Thyroid gland (tissue), 4 donors: ENCODE measurements at places on chromosomes 12 and 14. TPM values are rescaled to one million over a fixed set of nuclear protein-coding genes. Genes with fewer than 3 reads are reported as not detected.

DNA sequence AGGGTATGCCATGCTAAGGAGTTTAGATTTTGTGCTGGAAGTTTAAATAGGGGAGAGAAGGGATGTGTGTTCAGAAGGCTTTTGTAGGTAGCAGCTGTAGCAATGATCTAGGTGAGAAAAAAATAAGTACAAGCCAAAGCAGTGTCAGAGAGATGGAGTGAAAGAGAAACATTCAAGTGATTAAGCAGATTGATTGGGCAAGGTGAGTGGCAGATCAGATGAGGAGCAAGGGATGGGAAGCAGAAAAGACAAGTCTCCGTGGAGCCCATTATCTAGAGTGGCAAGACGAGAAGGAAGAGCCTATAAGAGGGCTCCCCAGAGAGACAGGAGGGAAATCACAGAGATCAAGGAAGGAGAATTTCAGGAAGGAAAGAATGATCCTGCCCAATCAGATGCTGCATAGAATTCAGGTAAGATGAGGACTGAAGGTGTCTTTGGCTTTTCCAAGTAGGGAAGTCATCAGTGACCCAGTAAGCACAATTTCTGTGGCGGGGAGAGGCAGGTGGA, 133.5 kb downstream of the ETV6 start:
- H3K27me3 ChIP-seq: no peaks in the 10 kb centered on the region
- no peak overlapping the region for H3K4me3 ChIP-seq
- no peak for DNase-seq
- H3K27ac ChIP-seq: no peak overlapping the region
- H3K36me3 ChIP-seq: no peaks in the 10 kb centered on the region
- H3K4me1 ChIP-seq: peaks cover 11% of the 10 kb centered on the region

DNA sequence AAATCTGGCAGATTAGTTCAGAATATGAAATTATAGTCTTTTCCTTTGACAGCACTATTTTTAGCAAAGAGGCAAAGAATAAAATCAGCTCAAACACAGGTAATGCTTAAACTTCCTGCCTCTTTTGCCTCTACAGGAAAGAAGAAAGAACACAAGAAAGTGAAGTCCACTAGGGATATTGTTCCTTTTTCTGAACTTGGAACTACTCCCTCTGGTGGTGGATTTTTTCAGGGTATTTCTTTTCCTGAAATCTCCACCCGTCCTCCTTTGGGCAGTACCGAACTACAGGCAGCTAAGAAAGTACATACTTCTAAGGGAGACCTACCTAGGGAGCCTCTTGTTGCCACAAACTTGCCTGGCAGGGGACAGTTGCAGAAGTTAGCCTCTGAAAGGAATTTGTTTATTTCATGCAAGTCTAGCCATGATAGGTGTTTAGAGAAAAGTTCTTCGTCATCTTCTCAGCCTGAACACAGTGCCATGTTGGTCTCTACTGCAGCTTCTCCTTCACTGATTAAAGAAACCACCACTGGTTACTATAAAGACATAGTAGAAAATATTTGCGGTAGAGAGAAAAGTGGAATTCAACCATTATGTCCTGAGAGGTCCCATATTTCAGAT, 17.4 kb downstream of the TMPO start:
- H3K27me3 ChIP-seq: no peaks in the 10 kb centered on the region
- H3K4me3 ChIP-seq: no peak overlapping the region
- H3K27ac ChIP-seq: no peak overlapping the region
- DNase-seq: no peak
- H3K36me3 ChIP-seq: peaks cover 14% of the 10 kb centered on the region

- no peak overlapping the region for H3K4me3 ChIP-seq
- DNase-seq: no peak
- H3K4me1 ChIP-seq: no peaks in the 10 kb centered on the region
- H3K36me3 ChIP-seq: no peaks in the 10 kb centered on the region
- no peaks in the 10 kb centered on the region for H3K27me3 ChIP-seq
Observed at GRCh38 chr12:15146585-15146984, 74.6 kb downstream of the RERG start.

- H3K4me1 ChIP-seq: peaks cover 5% of the 10 kb centered on the region
- no peaks in the 10 kb centered on the region for H3K27me3 ChIP-seq
- no peak overlapping the region for H3K4me3 ChIP-seq
Observed at GRCh38 chr12:46126050-46126727, 135.8 kb upstream of the SCAF11 start.

Gene ZDHHC22
- total RNA-seq: not detected

DNA sequence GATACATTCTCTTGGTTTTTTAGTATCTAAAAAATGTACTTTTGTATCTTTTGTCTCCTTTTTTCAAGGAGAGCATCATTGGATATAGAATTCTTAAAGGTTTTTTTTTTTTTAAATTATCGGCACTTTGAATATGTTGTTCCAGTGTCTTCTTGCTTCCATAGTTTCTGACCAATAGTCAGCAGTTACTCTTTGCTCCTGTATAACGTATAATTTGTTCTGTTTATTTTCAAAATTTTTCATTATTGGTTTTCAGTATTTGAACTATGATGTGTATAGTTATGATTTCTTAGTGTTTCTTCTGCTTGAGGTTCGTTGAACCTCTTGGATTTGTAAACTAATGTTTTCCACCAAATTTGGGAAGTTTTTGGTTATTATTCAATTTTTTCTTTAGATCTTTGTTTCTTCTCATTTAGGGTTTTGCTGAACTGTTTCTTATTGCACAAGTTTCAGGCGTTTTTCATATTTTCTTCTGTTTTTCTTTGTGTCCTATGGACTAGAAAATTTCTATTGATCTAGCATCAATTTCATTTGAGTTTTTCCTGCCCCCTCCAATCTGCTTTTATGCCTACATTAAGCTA, 93.9 kb downstream of the PLBD1 start:
- peaks cover 19% of the 10 kb centered on the region for H3K36me3 ChIP-seq
- no peaks in the 10 kb centered on the region for H3K27me3 ChIP-seq

GRCh38 chr14:95575840-95576473, 41.1 kb downstream of the GLRX5 start:
- no peak for DNase-seq
- no peaks in the 10 kb centered on the region for H3K27me3 ChIP-seq
- no peak overlapping the region for H3K27ac ChIP-seq

- H3K27ac ChIP-seq: peak overlapping the region; percentile 83
- H3K36me3 ChIP-seq: peaks cover 6% of the 10 kb centered on the region
- H3K4me1 ChIP-seq: peaks cover 71% of the 10 kb centered on the region
- no peak for DNase-seq
Observed at GRCh38 chr14:105470350-105471296, 4.0 kb upstream of the CRIP2 start.

DNA sequence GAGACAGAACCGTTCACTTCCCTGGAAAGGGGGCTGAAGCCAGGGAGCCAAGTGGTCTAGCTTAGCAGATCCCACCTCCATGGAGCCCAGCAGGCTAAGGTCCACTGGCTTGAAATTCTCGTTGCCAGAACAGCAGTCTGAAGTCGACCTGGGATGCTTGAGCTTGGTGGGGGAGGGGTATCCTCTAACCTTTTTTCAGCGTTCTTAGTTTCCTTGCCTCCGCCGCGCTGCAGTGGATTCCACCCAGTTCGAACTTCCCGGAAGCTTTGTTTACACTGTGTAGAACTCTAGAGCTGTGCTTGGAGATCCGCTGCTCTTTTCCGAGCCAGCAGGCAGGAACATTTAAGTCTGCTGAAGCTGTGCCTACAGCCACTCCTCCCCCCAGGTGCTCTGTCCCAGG, 45.2 kb upstream of the FKBP4 start:
- H3K36me3 ChIP-seq: no peaks in the 10 kb centered on the region
- H3K27me3 ChIP-seq: no peaks in the 10 kb centered on the region
- H3K4me3 ChIP-seq: no peak overlapping the region
- no peak overlapping the region for H3K27ac ChIP-seq

DNA sequence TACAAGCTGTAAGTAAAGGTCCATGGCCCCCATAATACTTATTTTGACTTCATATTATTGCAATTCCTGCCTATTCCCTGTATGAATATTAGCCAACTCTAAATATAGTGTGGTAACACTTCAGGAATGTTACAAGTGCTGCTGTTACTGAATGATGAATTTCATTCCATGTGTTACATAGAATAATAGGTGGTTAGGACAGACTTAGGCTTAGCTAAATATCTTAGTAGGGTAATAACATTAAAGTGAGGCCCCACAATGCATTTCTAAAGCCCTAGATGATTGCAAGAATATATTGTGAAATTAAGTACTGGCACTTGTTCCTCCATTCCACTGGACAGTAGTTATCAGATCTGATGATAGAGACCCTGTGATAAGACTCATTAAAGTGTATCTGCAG, 182.7 kb downstream of the PCNX1 start:
- no peak overlapping the region for H3K4me3 ChIP-seq
- H3K4me1 ChIP-seq: no peaks in the 10 kb centered on the region
- H3K27ac ChIP-seq: no peak overlapping the region
- peaks cover 14% of the 10 kb centered on the region for H3K36me3 ChIP-seq
- no peaks in the 10 kb centered on the region for H3K27me3 ChIP-seq

GRCh38 chr14:71013551-71014192, 106.4 kb downstream of the PCNX1 start:
- H3K36me3 ChIP-seq: peaks cover 5% of the 10 kb centered on the region
- H3K27me3 ChIP-seq: no peaks in the 10 kb centered on the region
- DNase-seq: no peak
- no peak overlapping the region for H3K4me3 ChIP-seq

DNA sequence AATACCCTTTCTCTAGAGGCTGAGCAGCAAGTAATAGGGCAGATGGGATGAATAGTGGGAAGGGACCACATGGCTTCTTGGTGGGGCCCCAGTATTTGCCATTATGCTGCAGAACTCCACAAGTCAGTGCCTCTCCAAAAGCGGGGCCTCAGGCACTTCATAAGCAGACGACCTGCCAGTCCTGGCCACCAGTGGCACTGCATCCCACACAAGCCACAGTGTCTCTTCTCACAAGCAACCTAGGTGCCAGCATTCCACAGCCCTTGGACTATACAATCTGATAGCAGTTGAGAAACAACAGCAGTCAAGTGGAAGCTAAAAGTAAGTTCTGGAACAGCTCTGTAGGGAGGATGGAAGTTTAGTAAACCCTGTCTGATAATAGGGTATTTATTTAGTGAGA, 4.2 kb upstream of the SLC8A3 start:
- no peak overlapping the region for H3K27ac ChIP-seq
- no peak for DNase-seq
- no peaks in the 10 kb centered on the region for H3K36me3 ChIP-seq
- no peak overlapping the region for H3K4me3 ChIP-seq

GRCh38 chr14:82798276-82798675, 1264.6 kb upstream of the SEL1L start:
- DNase-seq: no peak
- no peak overlapping the region for H3K27ac ChIP-seq
- H3K4me1 ChIP-seq: no peaks in the 10 kb centered on the region
- H3K36me3 ChIP-seq: no peaks in the 10 kb centered on the region
- H3K4me3 ChIP-seq: no peak overlapping the region
- no peaks in the 10 kb centered on the region for H3K27me3 ChIP-seq

Gene MTRFR
- 16.2 TPM for total RNA-seq

Gene SAMD15
- 9.5 TPM for total RNA-seq

Gene GUCY2C
- total RNA-seq: not detected

DNA sequence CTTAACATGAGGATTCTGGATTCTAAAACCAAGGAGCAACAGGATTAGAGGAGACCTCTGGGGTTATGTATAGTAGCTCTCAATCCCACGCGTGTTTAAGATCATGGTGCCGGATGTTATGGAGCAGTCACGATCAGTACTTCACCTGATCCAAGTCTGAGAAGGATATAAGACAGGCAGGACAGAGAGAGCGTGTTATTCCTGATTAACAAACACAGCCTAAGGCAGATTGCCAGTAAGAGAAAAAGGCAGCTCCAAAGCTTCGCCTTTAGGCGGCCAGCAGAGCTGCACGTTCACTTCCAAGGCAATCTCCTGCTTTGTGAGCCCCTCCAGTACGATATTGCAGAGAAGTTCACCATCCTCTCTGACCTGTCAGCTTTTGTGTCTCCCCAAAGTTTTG, 5.5 kb downstream of the SETD3 start:
- no peaks in the 10 kb centered on the region for H3K36me3 ChIP-seq
- H3K27ac ChIP-seq: no peak overlapping the region
- H3K4me3 ChIP-seq: no peak overlapping the region
- DNase-seq: no peak
- no peaks in the 10 kb centered on the region for H3K27me3 ChIP-seq
- peaks cover 28% of the 10 kb centered on the region for H3K4me1 ChIP-seq

Gene PLEKHD1
- total RNA-seq: 1.0 TPM

- DNase-seq: no peak
- H3K27me3 ChIP-seq: no peaks in the 10 kb centered on the region
- H3K4me1 ChIP-seq: no peaks in the 10 kb centered on the region
- H3K4me3 ChIP-seq: no peak overlapping the region
- no peaks in the 10 kb centered on the region for H3K36me3 ChIP-seq
Observed at GRCh38 chr12:103272949-103273348, 222.8 kb downstream of the C12orf42 start.

DNA sequence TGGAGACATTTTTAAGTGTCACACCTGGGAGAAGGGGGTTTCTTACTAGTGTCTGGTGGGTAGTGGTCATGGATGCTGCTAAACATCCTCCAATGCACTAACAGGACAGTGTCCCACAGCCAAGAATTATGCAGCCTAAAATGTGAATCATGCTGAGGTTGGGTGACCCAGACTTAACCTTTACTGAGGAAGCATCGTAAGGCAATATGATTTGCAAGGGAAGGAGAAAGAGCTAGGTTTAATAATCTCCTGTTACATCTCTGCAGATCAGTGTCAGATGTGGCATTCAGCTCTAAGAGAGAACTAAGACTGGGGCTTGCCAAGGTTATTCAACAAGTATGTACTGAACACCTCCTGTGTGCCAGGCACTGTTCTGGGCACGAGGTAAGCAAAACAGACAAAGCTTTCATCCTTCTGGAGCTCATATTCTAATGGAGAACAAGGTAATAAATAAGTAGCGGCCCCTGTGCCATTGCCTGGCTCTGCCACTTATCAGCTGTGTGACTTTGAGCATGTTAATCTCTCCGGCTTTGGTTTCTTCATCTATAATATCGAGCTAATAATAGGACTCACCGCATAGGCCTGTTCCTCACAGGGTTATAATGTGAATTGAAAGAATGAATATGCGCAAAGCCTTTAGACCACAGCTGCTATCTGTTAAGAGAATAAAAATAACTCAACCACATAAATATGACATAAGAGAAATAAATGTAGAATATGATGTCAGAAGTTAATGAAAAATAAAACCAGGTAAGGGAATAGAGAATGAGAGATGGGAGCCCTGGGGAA, 13.5 kb upstream of the GOLGA5 start:
- H3K27me3 ChIP-seq: no peaks in the 10 kb centered on the region
- H3K4me1 ChIP-seq: peaks cover 16% of the 10 kb centered on the region
- no peaks in the 10 kb centered on the region for H3K36me3 ChIP-seq
- no peak for DNase-seq

Gene MGP
- total RNA-seq: 1,014 TPM
